Activated naive CD8-positive, alpha-beta T cell treated with anti-CD3 and anti-CD28 coated beads, Interleukin-2, amount 50 U/mL, for 16 hours (primary cell): ENCODE measurements at places on chromosomes 1 and 21.

- DNase-seq = no peak
Measured at GRCh38 chr1:25112400-25112799, 119.9 kb downstream of the SYF2 start.

DNA sequence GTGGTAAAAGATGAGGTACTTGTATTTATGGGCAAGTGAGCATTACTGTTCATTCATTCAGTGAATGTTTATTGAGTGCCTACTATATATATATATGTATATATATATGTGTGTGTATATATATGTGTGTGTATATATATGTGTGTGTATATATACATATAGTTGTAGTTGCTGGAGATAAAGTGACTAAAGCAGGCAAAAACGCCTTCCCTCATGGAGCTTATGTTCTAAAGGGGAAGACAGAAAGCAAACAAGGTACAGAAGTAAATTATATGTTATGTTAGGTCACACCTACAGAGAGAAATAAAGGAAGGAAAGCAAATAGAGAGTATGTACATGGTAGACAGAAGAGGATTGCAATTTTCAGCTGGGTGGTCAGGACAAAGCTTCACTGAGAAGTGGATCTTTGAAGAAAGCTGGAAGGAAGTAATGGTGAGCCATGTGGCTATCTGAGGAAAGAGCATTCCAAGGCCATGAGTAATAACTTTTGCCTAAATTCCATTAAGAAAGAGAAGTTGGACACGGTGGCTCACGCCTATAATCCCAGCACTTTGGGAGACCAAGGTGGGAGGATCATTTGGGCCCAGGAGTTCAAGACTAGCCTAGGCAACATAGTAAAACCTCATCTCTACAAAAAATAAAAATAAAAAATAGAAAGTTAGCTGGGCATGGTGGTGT is 33.5 kb upstream of the KLF17 start:
- no peak for DNase-seq

DNA sequence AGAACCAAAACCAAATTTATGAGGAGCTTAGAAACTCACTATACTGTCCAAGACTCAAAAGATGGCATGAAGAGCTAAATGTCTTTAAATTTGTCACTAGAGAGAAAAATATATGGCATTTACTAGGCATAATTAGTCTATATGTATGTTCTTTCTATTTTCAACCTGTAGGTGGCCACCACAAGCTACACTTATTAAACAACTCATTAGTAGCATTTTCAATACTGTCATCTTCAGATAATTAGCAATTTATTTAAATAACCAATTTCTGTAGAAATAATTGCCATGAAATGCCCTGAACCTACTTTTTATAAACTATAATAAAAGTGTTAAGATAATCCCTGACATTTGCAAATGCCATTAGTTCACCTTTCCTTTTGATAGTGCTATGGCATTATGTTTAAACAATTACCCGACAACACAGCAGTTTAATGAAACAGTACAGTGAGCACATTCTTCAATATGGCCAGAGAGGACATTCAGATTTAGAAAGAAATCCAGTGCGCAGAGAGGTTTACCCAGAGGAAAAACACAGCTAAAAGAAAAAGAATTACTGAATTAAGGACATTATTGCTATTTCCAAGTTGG is 522.5 kb downstream of the PTBP2 start:
- DNase-seq = no peak

GRCh38 chr1:224815647-224816046 is 113.8 kb upstream of the DNAH14 start:
- no peak for DNase-seq

DNA sequence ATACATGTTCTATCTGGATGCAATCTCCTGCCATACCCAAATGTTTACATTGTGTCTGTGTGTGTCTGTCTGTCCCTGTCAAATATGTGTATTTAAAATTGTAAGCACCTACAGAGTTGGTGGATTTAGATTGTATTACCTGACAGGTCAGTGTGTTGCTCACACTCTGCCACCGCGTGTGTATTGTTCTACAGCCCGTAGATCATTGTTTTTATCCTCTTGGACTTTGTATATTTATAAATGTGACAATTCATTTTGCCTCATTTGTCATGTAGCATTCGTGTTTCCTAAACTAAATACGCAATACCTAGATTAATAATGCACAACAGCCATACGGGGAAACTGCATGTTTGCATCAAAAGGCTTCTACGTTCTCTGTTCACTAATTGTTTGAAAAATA is 634 bp downstream of the ALG14 start:
- no peak for DNase-seq

DNA sequence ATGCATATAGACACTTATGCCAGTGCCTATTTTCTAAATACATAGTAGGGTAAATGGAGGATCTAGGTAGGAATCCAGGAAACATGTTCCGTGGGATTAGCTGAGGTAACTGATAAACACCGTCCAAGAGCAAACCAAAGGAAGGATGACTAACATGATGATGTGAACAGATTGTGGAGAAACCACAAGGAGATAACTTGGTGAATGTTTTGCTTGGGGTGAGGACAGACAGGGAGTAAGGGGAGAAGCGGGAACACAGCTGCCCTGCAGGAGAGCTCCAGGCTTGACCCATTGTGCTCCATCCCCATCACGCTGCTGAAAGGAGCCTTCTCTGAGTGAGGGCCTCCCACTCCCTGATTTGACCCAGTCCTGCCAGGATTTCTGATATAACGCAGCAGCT is 87.0 kb upstream of the ZC3H11B start:
- DNase-seq = no peak

DNA sequence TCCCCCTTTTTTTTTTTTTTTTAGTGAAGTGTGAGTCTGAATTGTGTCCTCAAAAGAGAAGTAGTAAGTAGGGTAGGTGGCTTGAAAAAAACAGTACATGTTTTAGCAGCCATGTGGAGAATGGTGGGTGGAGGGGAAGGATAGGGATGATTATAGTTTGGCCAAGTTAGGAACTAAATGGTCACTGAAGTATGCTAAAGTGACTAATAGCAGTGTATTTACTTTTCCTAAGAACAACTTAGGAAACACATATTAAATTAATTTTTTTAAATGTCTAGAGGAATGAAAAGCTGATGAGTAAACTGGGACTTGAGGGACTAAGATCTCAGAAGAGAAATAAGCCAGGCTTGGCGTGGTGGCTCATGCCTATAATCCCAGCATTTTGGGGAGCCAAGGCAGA is 55.5 kb downstream of the PLA2G4A start:
- no peak for DNase-seq

DNA sequence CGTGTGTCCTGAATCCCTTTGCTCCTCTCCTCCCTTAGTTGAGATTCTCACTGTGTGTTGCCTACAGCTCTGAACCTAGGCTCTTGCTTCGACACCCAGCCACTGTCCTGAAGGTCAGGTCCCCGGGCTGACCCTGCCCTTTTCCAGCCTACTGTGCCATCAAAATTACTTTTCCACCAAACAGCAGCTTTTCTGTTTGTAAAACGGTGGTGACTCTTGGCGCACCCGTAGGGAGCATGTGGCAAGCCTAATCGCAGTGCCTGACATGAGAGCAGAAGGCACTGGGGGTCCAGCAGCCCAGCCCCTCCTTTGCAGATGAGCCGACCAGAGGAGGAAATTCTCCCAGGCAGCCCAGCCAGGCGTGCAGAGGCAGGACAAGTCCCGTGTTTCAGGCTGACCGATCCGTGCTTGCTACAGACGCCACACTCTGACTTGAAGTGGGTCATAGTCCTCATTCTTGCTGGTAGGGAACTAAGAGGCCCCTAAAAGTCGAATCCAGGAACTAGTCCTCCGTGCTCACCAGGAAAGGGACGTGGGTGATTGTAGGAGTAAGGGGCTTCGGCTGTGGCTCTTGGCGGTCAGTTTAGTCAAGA is 6.8 kb downstream of the GPR137B start:
- DNase-seq = no peak

DNA sequence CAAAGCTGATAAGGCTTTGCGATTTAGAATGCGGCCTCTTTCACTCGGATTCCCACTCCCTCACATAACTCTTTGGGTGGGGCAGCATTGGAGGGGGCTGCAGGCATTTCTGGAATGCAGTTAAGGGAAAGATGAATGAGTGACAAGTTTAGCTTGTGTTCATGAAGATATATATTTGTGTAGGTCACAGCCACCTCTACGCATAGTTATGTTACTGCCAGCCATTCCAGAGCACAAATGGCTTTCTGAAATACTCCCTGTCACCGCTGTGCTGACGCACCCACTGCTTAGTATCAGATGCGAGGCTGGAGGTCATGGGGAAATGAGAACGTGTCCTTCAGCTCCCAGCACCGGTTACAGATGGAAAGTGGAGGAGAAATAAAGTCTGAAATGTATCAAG is 54.1 kb upstream of the ATP1A1 start:
- DNase-seq = no peak
